ENCODE measurements at places on chromosomes 4 and X.

- H3K36me3 ChIP-seq, result peaks cover 2% of the 10 kb centered on the region
- DNase-seq, result no peak
- no peaks in the 10 kb centered on the region for H3K4me1 ChIP-seq
- no peaks in the 10 kb centered on the region for H3K27me3 ChIP-seq
- H3K27ac ChIP-seq, result no peak overlapping the region
- no peak overlapping the region for H3K4me3 ChIP-seq
These were observed 271.8 kb upstream of the ARX start for GRCh38 chrX:25287521-25287920.

DNA sequence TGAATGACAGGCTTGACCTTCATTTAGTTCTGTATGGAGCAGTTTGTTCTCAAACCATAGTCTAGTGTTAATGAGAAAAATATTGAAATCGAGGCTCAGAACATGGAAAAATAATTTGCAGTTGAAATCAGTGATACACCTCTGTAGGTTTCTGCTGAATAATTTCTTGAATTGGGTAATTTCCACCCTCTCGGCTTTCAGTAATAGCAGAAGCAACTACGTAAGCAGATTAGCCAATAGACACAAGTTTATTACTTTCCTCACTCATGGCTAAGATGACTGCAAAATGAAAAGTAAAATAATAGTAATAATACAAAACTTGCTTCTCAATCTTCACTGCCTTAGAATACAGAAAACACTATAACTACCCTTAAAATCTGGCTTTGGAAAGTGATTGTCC lies 46.0 kb downstream of the USP38 start:
- H3K4me1 ChIP-seq, result no peaks in the 10 kb centered on the region
- no peaks in the 10 kb centered on the region for H3K27me3 ChIP-seq
- no peak overlapping the region for H3K27ac ChIP-seq
- H3K36me3 ChIP-seq, result peaks cover 2% of the 10 kb centered on the region

DNA sequence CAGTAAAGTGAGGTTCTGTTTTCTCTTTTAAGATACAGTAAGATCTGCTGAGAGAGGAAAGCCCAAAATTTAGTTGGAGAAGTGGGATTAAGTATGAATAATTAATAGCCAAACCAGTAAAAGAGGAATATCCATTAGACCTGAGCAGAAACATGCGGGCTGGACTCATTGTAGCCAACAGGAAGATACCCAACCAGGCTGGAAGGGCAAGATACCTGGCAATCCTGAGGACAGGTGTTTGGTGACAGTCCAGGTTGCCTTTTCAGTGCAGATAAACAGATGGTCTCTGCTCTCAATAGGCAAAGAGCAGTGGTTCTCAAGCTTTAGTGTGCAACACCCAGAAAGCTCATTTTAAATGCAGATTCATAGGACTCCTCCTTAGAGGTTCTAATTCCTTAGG lies 980.8 kb upstream of the GRID2 start:
- H3K4me1 ChIP-seq, result no peaks in the 10 kb centered on the region
- DNase-seq, result no peak
- H3K36me3 ChIP-seq, result no peaks in the 10 kb centered on the region
- no peaks in the 10 kb centered on the region for H3K27me3 ChIP-seq
- no peak overlapping the region for H3K27ac ChIP-seq

- H3K4me3 ChIP-seq, result no peak overlapping the region
- no peaks in the 10 kb centered on the region for H3K4me1 ChIP-seq
- H3K27ac ChIP-seq, result no peak overlapping the region
- DNase-seq, result no peak
- H3K27me3 ChIP-seq, result no peaks in the 10 kb centered on the region
- H3K36me3 ChIP-seq, result peaks cover 13% of the 10 kb centered on the region
These were observed 38.5 kb downstream of the LRP2BP start for GRCh38 chr4:185357211-185357610.

DNA sequence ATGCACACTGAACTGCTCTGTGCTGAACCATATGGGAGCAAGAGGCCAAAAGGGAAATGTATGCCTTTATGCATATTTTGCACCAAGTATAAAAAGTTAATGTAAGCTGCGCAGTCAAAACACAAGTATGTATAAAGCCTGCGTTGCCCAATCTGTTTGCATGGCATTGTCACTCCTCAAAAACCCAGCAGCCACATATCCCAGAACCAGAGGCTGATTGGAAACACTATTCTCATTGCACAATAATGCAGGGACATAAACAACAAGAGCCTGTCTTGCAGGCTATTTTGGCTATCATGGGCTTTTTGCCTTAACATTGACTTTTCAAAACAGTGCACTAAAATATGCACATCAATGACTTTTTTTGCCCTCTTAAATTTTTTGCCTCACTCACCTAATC lies 5.1 kb upstream of the ASB9 start:
- no peak overlapping the region for H3K4me3 ChIP-seq
- H3K4me1 ChIP-seq, result peaks cover 3% of the 10 kb centered on the region
- H3K27me3 ChIP-seq, result no peaks in the 10 kb centered on the region
- H3K36me3 ChIP-seq, result no peaks in the 10 kb centered on the region

- DNase-seq, result no peak
- no peaks in the 10 kb centered on the region for H3K27me3 ChIP-seq
- H3K27ac ChIP-seq, result no peak overlapping the region
- H3K4me3 ChIP-seq, result no peak overlapping the region
- peaks cover 2% of the 10 kb centered on the region for H3K36me3 ChIP-seq
These were observed 307.4 kb downstream of the RAB28 start for GRCh38 chr4:13176741-13177142.

DNA sequence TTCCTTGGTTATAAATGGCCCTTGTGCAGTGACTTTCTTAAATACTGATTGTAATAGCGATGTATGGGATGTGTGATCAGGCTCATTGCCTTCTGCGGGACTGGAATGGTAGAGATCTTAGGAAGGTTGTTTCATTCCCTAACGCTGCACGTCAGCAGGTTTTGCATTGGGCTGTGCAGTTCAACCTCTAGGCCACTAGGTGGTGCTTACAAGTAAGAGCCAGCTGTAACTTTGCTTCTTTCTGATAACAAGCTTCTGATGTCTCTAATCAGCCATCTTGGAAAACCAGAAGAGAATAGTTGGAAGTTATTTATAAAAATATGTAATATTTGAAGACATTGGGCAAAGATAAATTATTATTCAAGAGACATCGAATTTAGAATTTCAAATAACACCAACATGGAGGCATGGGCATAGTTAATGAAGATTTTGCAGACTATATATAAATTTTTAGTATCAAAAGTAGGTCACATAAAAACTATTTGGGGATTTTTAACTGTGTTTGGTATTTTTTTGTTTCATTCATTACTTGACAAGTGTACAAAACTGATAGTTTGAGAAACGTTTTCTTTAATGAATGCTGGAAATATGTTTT lies 339.7 kb upstream of the PCDH7 start:
- no peaks in the 10 kb centered on the region for H3K36me3 ChIP-seq
- no peaks in the 10 kb centered on the region for H3K4me1 ChIP-seq
- no peak overlapping the region for H3K27ac ChIP-seq
- DNase-seq, result no peak
- H3K27me3 ChIP-seq, result no peaks in the 10 kb centered on the region

- no peak for DNase-seq
- no peaks in the 10 kb centered on the region for H3K36me3 ChIP-seq
- H3K4me3 ChIP-seq, result no peak overlapping the region
- H3K4me1 ChIP-seq, result no peaks in the 10 kb centered on the region
These were observed 312.0 kb downstream of the PDGFC start for GRCh38 chr4:156659570-156659969.

- no peaks in the 10 kb centered on the region for H3K27me3 ChIP-seq
- no peaks in the 10 kb centered on the region for H3K36me3 ChIP-seq
- no peak for DNase-seq
- H3K4me3 ChIP-seq, result no peak overlapping the region
- no peaks in the 10 kb centered on the region for H3K4me1 ChIP-seq
These were observed 108.1 kb downstream of the RTL9 start for GRCh38 chrX:110466790-110467189.

- no peaks in the 10 kb centered on the region for H3K27me3 ChIP-seq
- DNase-seq, result no peak
- no peak overlapping the region for H3K27ac ChIP-seq
These were observed 35.4 kb upstream of the CENPU start for GRCh38 chr4:184769141-184769765.

DNA sequence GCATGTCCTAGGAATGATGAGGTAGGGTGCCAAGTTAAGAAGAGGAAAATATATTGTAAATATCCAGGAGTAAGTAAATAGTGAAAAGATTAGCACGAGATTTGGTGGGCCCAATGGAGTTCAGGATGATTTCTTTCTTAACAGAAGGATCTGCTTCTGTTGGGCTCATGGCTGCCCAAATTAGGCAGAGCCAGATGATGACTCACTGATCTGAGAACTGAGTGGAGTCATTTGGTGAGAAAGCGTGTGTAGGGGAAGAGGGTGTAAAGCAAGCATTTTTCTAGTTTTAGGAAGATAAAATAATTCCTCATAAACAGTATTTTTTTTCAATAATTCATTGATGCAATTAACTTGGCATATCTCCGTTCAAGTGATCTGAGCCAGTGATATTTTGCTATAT lies 1.6 kb downstream of the TBX22 start:
- H3K27ac ChIP-seq, result no peak overlapping the region
- H3K4me1 ChIP-seq, result no peaks in the 10 kb centered on the region
- no peaks in the 10 kb centered on the region for H3K36me3 ChIP-seq
- no peak for DNase-seq
- no peaks in the 10 kb centered on the region for H3K27me3 ChIP-seq

GRCh38 chrX:349196-349595 lies 30.6 kb upstream of the GTPBP6 start:
- no peaks in the 10 kb centered on the region for H3K27me3 ChIP-seq
- no peak overlapping the region for H3K27ac ChIP-seq
- peaks cover 5% of the 10 kb centered on the region for H3K4me1 ChIP-seq
- no peak overlapping the region for H3K4me3 ChIP-seq
- no peak for DNase-seq

- no peaks in the 10 kb centered on the region for H3K36me3 ChIP-seq
- no peak overlapping the region for H3K4me3 ChIP-seq
- H3K4me1 ChIP-seq, result no peaks in the 10 kb centered on the region
- no peak overlapping the region for H3K27ac ChIP-seq
- DNase-seq, result no peak
These were observed 137.6 kb upstream of the TEX13D start for GRCh38 chrX:124194901-124195300.

- H3K27ac ChIP-seq, result no peak overlapping the region
- H3K36me3 ChIP-seq, result peaks cover 1% of the 10 kb centered on the region
- no peak for DNase-seq
- no peaks in the 10 kb centered on the region for H3K4me1 ChIP-seq
- H3K4me3 ChIP-seq, result no peak overlapping the region
These were observed 48.0 kb downstream of the SORCS2 start for GRCh38 chr4:7240306-7240705.

DNA sequence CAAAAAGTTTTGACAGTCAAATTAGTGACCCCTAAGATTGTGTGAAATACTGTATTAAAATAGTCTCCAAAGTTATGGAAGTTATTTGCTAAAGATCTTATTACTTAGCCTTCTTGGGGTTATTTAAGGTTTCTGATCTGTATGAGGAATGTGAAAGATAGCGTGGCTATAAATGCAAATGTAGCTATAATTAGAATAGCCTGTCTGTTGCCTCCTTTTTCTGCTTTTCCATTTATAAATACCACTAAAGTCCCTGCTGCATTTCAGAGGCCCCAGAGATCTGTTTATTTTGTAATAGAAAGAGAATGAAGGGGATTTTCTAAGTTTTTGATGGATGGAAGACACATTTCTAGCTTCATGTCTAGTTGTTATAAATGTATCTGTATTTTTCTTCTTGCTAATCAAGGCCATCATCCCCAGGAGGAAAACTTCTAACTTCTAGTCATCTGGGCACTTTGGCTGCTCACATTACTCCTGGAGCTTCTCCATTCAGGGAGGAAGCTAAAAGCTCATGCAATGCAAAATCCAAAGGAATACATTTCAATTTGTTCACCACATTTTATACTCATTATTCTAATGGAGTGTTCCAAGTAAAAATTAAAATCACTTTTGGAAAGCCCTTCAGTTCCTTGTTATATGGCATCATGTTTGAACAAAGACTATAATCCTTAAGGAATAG lies 73.9 kb downstream of the INTS12 start:
- H3K4me1 ChIP-seq, result no peaks in the 10 kb centered on the region
- H3K4me3 ChIP-seq, result no peak overlapping the region
- H3K27me3 ChIP-seq, result peaks cover 22% of the 10 kb centered on the region
- no peak for DNase-seq

- no peak for DNase-seq
- H3K4me1 ChIP-seq, result no peaks in the 10 kb centered on the region
- H3K36me3 ChIP-seq, result no peaks in the 10 kb centered on the region
These were observed 25.0 kb upstream of the DGKK start for GRCh38 chrX:50495616-50496015.

GRCh38 chr4:35500812-35501211 lies 743.5 kb downstream of the ARAP2 start:
- H3K27ac ChIP-seq, result no peak overlapping the region
- H3K36me3 ChIP-seq, result no peaks in the 10 kb centered on the region

GRCh38 chr4:127203562-127204200 lies 429.1 kb upstream of the INTU start:
- H3K4me3 ChIP-seq, result no peak overlapping the region
- no peaks in the 10 kb centered on the region for H3K36me3 ChIP-seq
- H3K27ac ChIP-seq, result no peak overlapping the region
- H3K27me3 ChIP-seq, result no peaks in the 10 kb centered on the region
